ENCODE measurements at places on chromosomes 5 and 9. TPM values are rescaled to one million over a fixed set of nuclear protein-coding genes. Genes with fewer than 3 reads are reported as not detected.

Gene HSD17B3
- total RNA-seq: not detected

Gene KIAA1958
- 0.53 TPM for total RNA-seq

Gene RLN2
- 0.18 TPM for total RNA-seq

Gene FAM169A
- total RNA-seq: 1.1 TPM

Gene CDKN2B
- 29.1 TPM for total RNA-seq

Gene MAMDC2
- 0.86 TPM for total RNA-seq

Gene ERP44
- total RNA-seq: 20.2 TPM

Gene PCDHB4
- not detected for total RNA-seq

Gene ACTBL2
- 3.2 TPM for total RNA-seq

Gene SIT1
- total RNA-seq: not detected

Gene CA9
- total RNA-seq: 1.1 TPM

Gene DMGDH
- total RNA-seq: 1.9 TPM

Gene SH3TC2
- 1.2 TPM for total RNA-seq

Gene RANBP3L
- total RNA-seq: not detected

Gene PCDHB2
- total RNA-seq: 0.29 TPM

Gene ZNF484
- 2.3 TPM for total RNA-seq

Gene SLC12A2
- total RNA-seq: 14.4 TPM

Gene LCN10
- total RNA-seq: not detected

Gene CDC20B
- total RNA-seq: not detected

Gene CYLC2
- not detected for total RNA-seq

Gene DPP7
- total RNA-seq: 62.6 TPM

Gene CD72
- 0.35 TPM for total RNA-seq

Gene TMOD1
- total RNA-seq: 1.7 TPM

Gene MAP1B
- 70.0 TPM for total RNA-seq

Gene PDE4D
- 16.1 TPM for total RNA-seq

Gene MCTP1
- total RNA-seq: 7.2 TPM

Gene PCDHB14
- under 0.01 TPM for total RNA-seq

Gene IFNE
- total RNA-seq: not detected

Gene FOXD4L4
- not detected for total RNA-seq

Gene ZBTB26
- 2.1 TPM for total RNA-seq

Gene ZNF366
- total RNA-seq: not detected

Gene INSL6
- total RNA-seq: not detected

Gene UAP1L1
- 5.5 TPM for total RNA-seq

Gene SLC45A2
- total RNA-seq: not detected

Gene PTGS1
- 9.4 TPM for total RNA-seq

Gene PCDHB10
- total RNA-seq: 0.58 TPM

Gene LCN1
- total RNA-seq: not detected

Gene PPIC
- 37.5 TPM for total RNA-seq

Gene EGFLAM
- 4.3 TPM for total RNA-seq

Gene EGR1
- 11.5 TPM for total RNA-seq

Gene PCDHA1
- total RNA-seq: not detected

Gene SHB
- total RNA-seq: 20.4 TPM

Gene TMEM8B
- total RNA-seq: 3.2 TPM

Gene BSPRY
- total RNA-seq: not detected

Gene SPATA24
- 0.29 TPM for total RNA-seq

Gene ZFP2
- 0.58 TPM for total RNA-seq

Gene OLFML2A
- 14.1 TPM for total RNA-seq

Gene GALNT12
- total RNA-seq: 8.0 TPM

Gene RGS7BP
- not detected for total RNA-seq

Gene NRARP
- not detected for total RNA-seq

Gene PTPA
- total RNA-seq: 225 TPM

Gene PGM5
- 0.86 TPM for total RNA-seq

Gene TERT
- not detected for total RNA-seq

Gene ODF2
- total RNA-seq: 49.6 TPM

Gene CFAP157
- not detected for total RNA-seq

Gene NR4A3
- total RNA-seq: not detected

Gene OBP2B
- total RNA-seq: not detected

Gene INSL4
- not detected for total RNA-seq

Gene SLC4A9
- total RNA-seq: not detected

Gene SEC24A
- 16.7 TPM for total RNA-seq

All from myometrial cell (primary cell).